ENCODE measurements at places on chromosomes 4 and X. TPM values are rescaled to one million over a fixed set of nuclear protein-coding genes. Genes with fewer than 3 reads are reported as not detected.

Gene LETM1
- total RNA-seq = 68.0 TPM

Gene LAMP2
- total RNA-seq = 230 TPM

Gene EREG
- total RNA-seq = under 0.01 TPM

Gene HSFX3
- not detected for total RNA-seq

Gene NLGN4X
- not detected for total RNA-seq

Gene REELD1
- not detected for total RNA-seq

Gene NUDT10
- 2.1 TPM for total RNA-seq

Gene F8A2
- not detected for total RNA-seq

Gene RHOXF2B
- total RNA-seq = not detected

Gene UGT8
- not detected for total RNA-seq

Gene BEND2
- not detected for total RNA-seq

Gene USP17L24
- total RNA-seq = not detected

Data from smooth muscle cell of the umbilical artery (primary cell).